Naive thymus-derived CD8-positive, alpha-beta T cell (primary cell): ENCODE measurements at places on chromosomes 12 and 14. TPM values are rescaled to one million over a fixed set of nuclear protein-coding genes. Genes with fewer than 3 reads are reported as not detected.
A peak's percentile ranks its signal among the peaks of the same experiment; 100 is the strongest.

OR6C2 gene
- total RNA-seq: not detected

GRCh38 chr14:52235866-52236510 is 31.5 kb upstream of the PTGDR start:
- H3K27ac ChIP-seq: no peak overlapping the region
- no peak overlapping the region for H3K4me3 ChIP-seq
- DNase-seq: no peak
- no peaks in the 10 kb centered on the region for H3K36me3 ChIP-seq
- peaks cover 13% of the 10 kb centered on the region for H3K4me1 ChIP-seq

HVCN1 gene
- total RNA-seq: 21.0 TPM

GRCh38 chr14:22131749-22132476 is 457.1 kb downstream of the DAD1 start:
- peaks cover 5% of the 10 kb centered on the region for H3K4me1 ChIP-seq
- no peak overlapping the region for H3K27ac ChIP-seq
- H3K27me3 ChIP-seq: no peaks in the 10 kb centered on the region
- DNase-seq: no peak
- H3K36me3 ChIP-seq: no peaks in the 10 kb centered on the region

TSFM gene
- 29.0 TPM for total RNA-seq

- peaks cover 4% of the 10 kb centered on the region for H3K4me1 ChIP-seq
- peaks cover 2% of the 10 kb centered on the region for H3K36me3 ChIP-seq
- no peaks in the 10 kb centered on the region for H3K27me3 ChIP-seq
- H3K27ac ChIP-seq: no peak overlapping the region
- no peak overlapping the region for H3K4me3 ChIP-seq
These were observed 25.1 kb upstream of the UBC start for GRCh38 chr12:124939421-124940142.

- H3K36me3 ChIP-seq: peaks cover 20% of the 10 kb centered on the region
- H3K4me1 ChIP-seq: peaks cover 70% of the 10 kb centered on the region
- no peak for DNase-seq
- peak overlapping the region; percentile 93 for H3K27ac ChIP-seq
These were observed 1.0 kb upstream of the GLRX5 start for GRCh38 chr14:95533822-95534221.

DNA sequence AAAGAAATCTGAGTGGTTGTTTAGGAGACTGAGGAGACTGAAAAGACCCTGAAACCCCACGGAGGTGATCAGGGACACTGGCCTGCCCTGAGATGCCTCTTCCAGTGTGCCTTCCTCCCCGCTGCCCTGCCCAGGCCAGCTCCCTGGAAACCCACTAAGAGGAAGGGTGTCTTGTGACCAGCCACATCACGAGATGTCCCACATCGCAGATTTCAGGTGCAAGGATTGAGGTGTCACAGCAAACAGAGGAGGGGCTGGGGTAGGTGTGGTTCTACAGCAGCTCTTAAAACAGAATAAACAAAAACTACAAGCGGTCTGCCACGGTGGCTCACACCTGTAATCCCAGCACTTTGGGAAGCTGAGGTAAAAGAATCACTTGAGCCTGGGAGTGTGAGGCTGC is 184.3 kb upstream of the C14orf180 start:
- H3K4me1 ChIP-seq: peaks cover 78% of the 10 kb centered on the region
- peaks cover 7% of the 10 kb centered on the region for H3K36me3 ChIP-seq
- H3K27me3 ChIP-seq: no peaks in the 10 kb centered on the region
- peak overlapping the region; percentile 93 for H3K27ac ChIP-seq
- peak overlapping the region; percentile 78 for H3K4me3 ChIP-seq

- peaks cover 11% of the 10 kb centered on the region for H3K36me3 ChIP-seq
- H3K4me3 ChIP-seq: no peak overlapping the region
- H3K27ac ChIP-seq: no peak overlapping the region
- no peaks in the 10 kb centered on the region for H3K27me3 ChIP-seq
- H3K4me1 ChIP-seq: no peaks in the 10 kb centered on the region
These were observed 128.8 kb downstream of the ITPR2 start for GRCh38 chr12:26704214-26704613.

AJUBA gene
- 1.9 TPM for total RNA-seq
